ENCODE measurements at places on chromosomes 1 and 21.

- DNase-seq = peak; percentile 34
Observed at GRCh38 chr1:209652873-209653401, 712 bp upstream of the LAMB3 start.

DNA sequence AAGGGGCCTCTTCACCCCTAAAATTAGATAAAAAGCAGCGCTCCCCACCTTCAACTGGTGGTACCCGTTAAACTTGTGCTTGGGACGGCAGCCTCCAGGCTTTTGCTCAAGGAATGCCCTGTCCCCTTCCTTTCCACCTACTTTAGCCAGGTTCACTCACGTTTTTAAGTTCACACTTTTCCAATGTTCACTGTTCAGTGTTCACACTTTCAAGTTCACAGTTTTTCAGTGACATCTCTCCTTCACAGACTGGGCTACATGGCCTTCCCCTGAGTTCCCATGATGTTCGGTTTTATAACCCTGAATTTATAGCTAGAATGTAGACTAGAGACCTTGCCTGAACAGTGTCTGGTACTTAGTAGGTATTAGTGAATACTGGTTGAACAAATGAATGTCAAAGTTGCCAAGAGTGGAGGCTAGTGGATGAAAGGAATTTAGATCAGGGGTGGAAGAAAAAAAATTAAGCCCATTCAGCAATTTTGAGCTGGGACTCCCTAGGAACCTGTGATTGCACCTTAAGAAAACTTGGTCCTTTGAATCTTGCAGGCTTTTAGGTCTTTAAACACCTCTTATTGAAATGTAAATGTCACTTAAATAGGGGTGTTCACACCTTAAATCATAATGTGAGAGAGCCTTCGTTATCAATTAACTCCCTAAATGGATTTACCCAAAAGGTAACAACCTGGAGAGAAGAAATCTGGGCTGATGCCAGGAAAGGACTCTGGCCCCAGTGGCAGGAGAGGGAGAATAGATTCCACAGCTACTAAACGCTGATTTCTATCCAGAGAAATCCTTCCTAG lies 12.3 kb downstream of the BTG2 start:
- no peak for DNase-seq

GRCh38 chr1:115115521-115116161 lies 26.3 kb upstream of the TSPAN2 start:
- no peak for DNase-seq

GRCh38 chr1:164641353-164641730 lies 82.4 kb downstream of the PBX1 start:
- no peak for DNase-seq

- DNase-seq = no peak
Observed at GRCh38 chr1:19262047-19262446, 10.4 kb downstream of the MRTO4 start.

GRCh38 chr1:38061883-38062328 lies 15.3 kb upstream of the POU3F1 start:
- no peak for DNase-seq
